ENCODE measurements at places on chromosomes 5 and 9. TPM values are rescaled to one million over a fixed set of nuclear protein-coding genes. Genes with fewer than 3 reads are reported as not detected.

Gene RGS7BP
- not detected for total RNA-seq

Gene PCDHGA11
- 9.7 TPM for total RNA-seq

Gene AQP7
- not detected for total RNA-seq

Gene LAMC3
- total RNA-seq = not detected

- DNase-seq = peak; percentile 76
These were observed 13.9 kb upstream of the BASP1 start for GRCh38 chr5:17203329-17204132.

DNA sequence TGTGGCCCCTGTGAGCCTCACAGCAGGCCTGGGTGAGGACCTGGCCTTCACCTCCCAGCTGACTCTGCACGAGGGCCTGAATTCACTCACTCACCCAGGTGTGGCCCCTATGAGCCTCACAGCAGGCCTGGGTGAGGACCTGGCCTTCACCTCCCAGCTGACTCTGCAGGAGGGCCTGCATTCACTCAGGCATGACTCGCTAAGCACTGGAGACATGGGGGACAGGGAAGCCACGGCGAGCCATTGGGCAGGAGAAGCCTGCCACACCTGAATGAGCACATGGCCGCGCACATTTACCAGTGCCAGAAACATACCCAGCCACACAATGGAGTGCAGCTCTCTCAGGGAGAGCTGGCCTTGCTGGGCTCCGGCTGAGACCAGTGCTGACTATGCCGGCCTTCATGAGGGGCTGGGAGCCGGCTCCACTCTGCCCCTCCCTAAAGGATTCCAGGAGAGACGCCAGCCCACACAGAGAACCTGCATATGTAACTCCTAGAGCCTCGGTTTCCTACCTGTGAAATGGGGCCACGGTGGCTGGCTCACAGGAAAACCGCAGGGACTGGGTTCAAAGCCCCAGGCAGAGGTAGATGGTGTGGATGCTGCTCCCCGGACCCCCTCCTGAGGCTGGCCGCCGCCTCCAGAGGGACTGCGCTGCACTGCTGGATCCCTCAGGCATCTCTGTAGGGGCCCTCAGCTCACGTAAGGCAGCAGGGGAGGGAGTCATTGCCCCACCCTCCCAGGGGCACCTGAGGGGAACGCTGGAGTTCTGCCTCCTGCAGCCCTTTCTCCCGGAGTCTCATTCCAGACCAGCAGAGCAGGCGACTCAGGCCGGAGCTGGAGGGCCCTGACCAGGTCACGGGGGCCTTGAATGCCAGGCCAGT, 7.2 kb downstream of the ADAMTS2 start:
- no peak for DNase-seq

GRCh38 chr9:8447601-8448000, 648.0 kb upstream of the DMAC1 start:
- no peak for DNase-seq
